Renal cortex interstitium (tissue), 15 donors: ENCODE measurements at places on chromosomes 6 and 20. TPM values are rescaled to one million over a fixed set of nuclear protein-coding genes. Genes with fewer than 3 reads are reported as not detected.
A peak's percentile ranks its signal among the peaks of the same experiment; 100 is the strongest.

GRCh38 chr6:61606500-61606899 is 679.5 kb downstream of the KHDRBS2 start:
- no peak for DNase-seq

- peak; percentile 50 for DNase-seq
Observed at GRCh38 chr6:33592595-33593413, 12.7 kb upstream of the BAK1 start.

- no peak for DNase-seq
Observed at GRCh38 chr20:53850319-53850718, 220.1 kb downstream of the BCAS1 start.

DNA sequence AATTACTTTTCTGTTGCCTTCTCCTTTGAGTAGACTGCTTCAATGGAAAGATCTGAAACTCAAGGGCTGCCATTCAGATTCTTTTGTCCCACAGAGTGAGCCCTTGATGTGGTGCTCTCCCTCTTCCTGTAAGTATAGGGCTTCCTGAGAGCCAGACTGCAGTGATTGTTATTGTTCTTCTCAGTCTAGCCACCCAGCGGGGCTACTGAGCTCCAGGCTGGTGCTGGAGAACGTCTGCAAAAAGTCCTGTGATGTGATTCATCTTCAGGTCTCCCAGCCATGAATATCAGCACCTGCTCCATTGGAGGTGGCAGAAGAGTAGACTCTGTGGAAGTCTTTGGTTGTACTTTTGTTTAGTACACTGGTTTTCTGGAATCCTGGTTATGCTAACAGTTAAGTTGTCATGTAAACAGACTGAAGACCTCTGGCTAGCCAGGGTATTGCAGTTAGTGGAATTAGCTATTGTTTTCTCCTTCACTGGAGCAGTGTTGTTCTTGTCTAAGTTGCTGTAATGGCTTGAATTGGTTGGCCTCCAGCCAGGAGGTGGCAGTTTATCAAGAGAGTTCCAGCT is 240.9 kb downstream of the COL12A1 start:
- DNase-seq: no peak

- DNase-seq: no peak
Observed at GRCh38 chr20:44523746-44524145, 1.9 kb upstream of the SERINC3 start.

Gene SIRPD
- not detected for polyA plus RNA-seq

Gene CGA
- 3.5 TPM for polyA plus RNA-seq
